ENCODE measurements at places on chromosomes 12 and 14.

DNA sequence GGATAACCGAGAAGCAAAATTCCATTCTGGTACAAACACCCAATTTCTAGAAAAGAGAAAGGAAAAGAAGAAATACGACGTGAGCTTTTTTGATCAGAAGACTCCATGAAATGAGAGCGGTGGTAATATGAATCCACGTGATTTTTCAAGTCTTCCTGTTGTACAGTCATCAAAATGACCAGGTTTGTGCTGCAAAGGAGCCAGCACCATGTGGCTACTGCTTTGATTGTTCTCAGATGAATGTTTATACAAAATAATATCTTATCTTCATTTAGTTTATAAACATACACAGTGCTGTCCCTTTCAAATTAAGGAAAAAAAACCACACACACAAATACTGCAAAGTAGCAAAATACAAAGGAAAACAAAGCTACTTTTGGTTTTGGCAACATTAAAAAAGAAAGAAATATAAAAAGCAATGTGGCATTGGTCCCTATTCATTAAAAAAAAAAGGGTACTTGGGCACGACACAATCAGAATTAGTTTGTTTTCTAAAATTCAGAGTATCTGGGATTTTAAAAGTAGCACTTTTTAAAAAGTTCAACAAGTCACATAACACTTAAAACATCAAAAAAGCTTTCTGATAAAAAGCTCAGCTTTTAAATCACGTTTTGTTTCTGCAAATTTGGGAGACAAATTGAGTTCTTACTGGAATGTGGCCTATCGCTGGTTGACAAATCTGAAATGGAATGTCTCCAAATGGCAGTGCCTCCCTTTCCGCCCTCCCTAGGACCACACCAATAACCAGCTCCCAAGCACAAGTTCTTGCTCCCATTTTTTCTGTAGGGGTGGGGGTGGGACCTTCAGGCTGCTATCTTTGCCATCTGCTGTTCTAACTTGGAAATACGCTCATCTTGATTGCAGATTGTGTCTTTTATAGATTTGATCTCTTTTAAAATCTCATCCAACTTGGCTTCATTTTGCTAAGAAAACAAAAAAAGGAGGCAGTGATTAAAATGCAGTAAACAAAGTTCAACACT is 13.2 kb upstream of the SELPLG start:
- no peak for DNase-seq

DNA sequence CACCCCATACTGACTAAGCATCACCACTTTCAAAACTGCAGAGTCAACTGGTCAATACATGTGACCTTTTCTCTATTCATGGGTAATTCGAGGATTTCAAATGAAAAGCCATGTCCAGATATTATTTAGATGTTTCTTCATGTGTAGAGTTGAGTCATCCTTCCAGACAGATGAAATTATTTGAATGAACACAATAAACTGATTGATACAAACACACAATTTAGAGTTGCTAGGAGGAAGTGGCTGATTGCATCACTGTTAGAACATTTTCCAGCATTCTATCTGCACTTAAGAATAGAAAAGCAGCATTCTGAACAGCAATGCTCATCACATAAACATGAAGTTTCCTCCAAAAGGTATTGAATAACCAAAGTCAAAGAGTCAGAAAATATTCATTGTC is 273.5 kb upstream of the SOX5 start:
- no peak for DNase-seq

- no peak for DNase-seq
Measured at GRCh38 chr12:39692258-39692853, 72.8 kb upstream of the ABCD2 start.

GRCh38 chr14:89254166-89254909 is 162.7 kb downstream of the FOXN3 start:
- DNase-seq: no peak

GRCh38 chr12:6736754-6737153 is 12.9 kb downstream of the COPS7A start:
- DNase-seq: no peak

DNA sequence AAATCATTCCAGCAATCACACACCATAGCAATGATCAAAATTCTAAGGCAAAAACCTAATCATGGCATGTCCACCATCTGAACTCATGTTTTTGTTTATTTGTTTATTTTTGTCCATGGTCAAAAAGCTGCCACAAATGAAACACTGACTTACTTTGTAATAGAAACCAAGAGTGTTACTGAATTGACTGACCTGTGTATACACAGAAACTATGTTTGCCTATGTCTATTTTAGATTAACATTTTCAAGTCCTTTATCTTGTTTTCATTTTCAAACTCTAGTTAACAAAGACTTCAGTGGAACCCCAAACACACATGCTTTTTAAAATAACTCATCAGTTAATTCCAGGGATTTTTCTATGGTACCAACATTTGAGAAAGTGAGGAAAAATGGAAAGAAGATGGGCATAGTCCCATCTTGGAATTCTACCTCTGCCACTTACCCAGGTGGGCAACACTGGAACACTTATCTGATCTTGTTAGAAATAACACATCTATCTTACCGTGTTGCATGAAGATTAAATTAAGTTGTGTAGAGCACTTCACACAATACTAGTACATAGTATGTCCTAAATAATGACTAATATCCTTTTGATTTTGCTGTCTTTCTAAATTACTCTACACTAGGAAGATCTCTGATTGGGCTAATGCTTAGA is 6.4 kb downstream of the LUM start:
- DNase-seq: no peak

- no peak for DNase-seq
Measured at GRCh38 chr12:121568518-121568917, 12.3 kb downstream of the KDM2B start.

- no peak for DNase-seq
Measured at GRCh38 chr14:91333650-91334039, 84.0 kb downstream of the CCDC88C start.

GRCh38 chr12:81835783-81836182 is 76.6 kb upstream of the PPFIA2 start:
- DNase-seq: no peak

DNA sequence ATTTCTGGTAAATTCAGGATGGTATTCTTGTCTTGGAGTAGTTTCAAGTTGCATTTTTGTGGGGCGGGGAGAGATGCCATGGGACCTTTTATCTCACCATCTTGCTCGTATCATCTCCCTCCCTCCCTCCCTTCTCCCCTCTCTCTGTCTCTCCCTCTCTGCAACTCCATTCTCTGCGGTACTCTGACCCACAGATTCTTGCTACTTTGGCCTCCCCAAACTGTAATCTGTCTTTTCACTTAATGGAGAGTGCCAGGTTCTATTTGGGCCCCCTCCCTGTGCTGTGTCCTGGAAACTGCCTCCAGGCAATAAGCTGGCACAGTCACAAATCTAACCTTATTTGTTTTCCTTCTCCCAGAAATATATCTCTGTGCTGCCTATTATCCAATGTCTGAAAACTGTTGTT is 175.2 kb downstream of the PAWR start:
- peak; percentile 7 for DNase-seq

DNA sequence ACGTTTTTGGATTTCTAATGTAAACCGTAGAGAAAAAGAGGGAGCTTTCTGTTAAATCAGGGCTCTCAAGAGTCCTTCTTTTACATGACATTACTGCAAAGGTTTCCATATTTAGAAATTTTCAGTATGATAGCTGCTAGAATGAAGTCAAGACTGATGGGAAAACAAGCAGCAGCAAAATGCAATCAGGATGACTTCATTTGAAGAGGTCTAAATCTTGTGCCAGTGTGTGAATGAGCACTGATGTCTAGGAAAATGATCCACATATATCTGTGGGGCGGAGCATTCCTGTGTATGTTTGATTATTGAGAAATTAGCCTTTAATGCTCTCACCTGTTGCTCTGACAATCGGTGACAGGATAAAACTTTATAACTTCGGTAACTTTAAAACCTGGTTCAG is 73.6 kb downstream of the GRIP1 start:
- DNase-seq: no peak

- DNase-seq: peak; percentile 94
Measured at GRCh38 chr12:27868139-27868538, 88.1 kb upstream of the MANSC4 start.

DNA sequence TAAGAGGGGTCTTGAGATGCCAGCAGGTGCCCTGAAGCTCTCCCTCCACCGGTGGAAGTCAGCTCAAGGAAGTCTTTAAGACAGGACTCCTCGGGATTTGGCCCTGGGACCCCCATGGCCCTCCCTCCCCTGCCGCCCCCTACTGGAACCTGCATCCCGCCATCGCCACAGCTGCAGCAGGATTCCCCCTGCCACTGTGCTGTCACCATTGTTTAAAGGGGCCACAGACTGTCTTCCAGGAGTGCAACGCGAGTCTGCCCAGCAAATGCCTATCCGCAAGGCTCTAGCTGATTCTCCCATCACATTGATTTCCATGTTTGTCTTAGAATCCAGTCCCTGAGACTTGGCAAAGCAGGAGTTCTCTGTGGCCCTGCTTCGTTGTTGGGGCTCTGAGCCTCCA is 770.8 kb upstream of the ALG10B start:
- DNase-seq: no peak

GRCh38 chr12:111733340-111733915 is 33.3 kb upstream of the ALDH2 start:
- DNase-seq: no peak

DNA sequence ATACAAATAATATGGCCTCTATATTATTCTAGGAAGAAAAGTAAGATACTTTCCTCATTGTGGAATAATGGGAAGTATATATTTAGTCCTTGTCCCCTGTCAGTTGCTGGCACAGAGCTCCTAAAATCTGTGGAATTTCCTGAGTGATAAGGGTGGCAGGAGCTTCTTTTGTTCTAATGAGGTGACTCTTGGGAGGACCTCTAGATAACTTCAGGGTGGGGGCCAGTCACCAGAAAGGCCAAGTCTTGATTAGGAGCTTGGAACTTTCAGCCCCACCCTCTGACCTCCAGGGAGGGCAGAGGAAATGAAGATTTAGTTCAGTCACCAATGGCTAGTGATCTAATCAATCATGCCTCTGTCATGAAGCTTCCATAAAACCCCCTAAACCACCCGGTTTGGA is 179.9 kb upstream of the PRICKLE1 start:
- no peak for DNase-seq

GRCh38 chr14:101336183-101336582 is 225.1 kb upstream of the DIO3 start:
- DNase-seq: no peak

DNA sequence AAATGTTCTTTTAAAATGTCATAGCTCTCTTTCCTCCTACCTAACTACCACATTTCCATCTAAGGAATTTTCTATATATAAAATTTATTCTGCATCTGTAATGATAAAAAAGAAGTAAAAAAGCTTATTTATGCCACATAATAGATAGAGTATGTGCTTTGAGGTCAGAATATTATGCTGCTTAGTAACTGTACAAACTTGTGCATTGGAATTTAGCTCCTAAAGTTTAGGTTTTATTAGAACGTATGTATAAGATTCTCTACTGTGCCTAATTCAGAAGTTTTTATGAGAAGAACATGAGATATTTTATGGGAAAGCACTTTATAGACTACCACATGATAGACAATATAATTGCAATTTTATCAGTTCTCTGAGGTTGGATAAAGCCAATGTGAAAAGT is 384.6 kb downstream of the SLC16A7 start:
- peak; percentile 48 for DNase-seq

GRCh38 chr12:118237052-118237665 is 101.2 kb downstream of the PEBP1 start:
- DNase-seq: no peak

GRCh38 chr12:26358651-26359050 is 163.3 kb downstream of the SSPN start:
- no peak for DNase-seq

GRCh38 chr12:120539303-120539702 is 5.1 kb downstream of the RNF10 start:
- DNase-seq: peak; percentile 51

DNA sequence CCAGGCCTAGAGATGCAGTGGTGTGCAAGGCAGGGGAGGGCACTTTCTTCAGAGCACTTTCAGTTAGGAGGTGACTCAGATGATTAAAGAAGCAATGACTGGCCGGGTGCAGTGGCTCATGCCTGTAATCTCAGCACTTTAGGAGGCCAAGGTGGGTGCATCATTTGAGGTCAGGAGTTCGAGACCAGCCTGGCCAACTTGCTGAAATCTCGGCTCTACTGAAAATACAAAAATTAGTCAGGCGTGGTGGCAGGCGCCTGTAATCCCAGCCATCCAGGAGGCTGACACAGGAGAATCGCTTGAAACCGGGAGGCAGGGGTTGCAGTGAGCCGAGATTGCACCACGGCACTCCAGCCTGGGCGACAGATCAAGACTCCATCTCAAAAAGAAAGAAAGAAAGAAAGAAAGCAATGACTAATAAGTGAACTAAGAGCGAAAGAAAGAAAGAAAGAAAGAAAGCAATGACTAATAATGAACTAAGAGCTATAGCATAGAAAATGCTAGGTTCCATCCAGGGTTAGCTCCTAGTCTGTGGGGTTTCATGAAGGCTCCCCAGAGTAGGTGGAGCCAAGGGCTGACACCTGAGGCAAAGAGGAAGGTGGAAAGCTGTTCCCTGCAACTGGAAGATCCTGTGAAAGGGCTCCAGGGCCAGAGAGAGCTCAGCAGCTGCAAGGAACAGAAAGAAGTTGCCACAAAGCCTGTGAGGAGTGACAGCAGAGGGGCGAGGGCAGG is 334.5 kb downstream of the CACNA1C start:
- peak; percentile 29 for DNase-seq

- peak; percentile 65 for DNase-seq
Measured at GRCh38 chr12:47032644-47033043, 46.8 kb upstream of the PCED1B start.

DNA sequence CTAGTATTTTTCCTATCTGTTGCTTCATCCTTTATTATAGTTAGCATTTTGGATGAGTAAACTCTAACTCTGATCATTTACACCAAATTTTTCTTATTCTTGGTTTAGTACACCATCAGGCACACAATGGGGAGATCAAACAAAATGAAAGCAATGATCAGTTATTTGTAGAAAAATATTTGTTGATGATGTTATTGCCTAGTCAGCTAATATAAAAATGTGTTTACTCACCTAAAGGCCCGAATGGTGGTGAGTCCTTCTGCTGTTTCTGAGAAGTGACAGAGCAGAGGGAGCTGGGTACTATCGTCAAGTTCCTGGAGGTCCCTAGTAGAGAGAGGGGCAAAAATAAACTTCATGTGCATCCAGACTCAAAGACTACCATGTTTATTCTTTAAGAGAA is 63.3 kb upstream of the KCNJ8 start:
- no peak for DNase-seq

- DNase-seq: no peak
Measured at GRCh38 chr12:52251367-52252051, 18.5 kb downstream of the KRT7 start.

- DNase-seq: peak; percentile 4
Measured at GRCh38 chr12:92796650-92797049, 93.9 kb downstream of the PLEKHG7 start.

GRCh38 chr12:66709893-66710292 is 31.0 kb upstream of the GRIP1 start:
- no peak for DNase-seq

DNA sequence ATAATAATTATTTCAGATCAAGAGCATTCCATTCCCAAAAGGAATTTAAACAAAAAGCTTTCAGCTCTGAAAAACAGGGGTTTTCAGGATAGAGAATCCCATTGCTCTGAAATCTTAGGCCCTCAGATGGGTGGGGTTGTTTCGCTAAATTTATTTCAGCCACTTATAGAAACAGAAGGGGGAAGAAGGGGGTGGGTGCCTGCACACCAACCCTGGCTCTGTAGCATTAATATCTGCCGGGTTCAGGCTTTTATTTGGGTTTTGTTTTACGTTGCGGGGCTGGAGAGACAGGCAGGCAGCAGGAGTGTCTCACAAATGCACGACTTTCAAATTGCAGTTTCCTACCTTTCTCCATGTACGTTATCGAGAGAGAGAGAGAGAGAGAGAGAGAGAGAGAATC is 12.5 kb upstream of the ZFP36L1 start:
- DNase-seq: no peak
